Nucleus accumbens (tissue), 56 donors: ENCODE measurements at places on chromosomes 16 and 17.
A peak's percentile ranks its signal among the peaks of the same experiment; 100 is the strongest.

GRCh38 chr17:66290101-66290722 lies 12.2 kb upstream of the PRKCA start:
- DNase-seq = no peak

DNA sequence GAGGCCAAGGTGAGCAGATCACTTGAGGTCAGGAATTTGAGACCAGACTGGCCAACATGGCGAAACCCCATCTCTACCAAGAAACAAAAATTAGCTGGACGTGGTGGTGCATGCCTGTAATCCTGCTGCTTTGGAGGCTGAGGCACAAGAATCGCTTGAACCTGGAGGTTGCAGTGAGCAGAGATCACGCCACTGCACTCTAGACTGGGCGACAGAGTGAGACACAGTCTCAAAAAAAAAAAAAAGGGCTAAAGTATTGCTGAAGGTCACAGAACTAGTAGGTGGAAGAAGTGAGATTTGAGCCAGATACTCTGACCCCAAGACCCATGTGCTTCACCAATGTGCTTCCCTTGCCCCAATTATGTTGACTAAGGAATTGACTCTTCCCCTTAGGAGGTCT lies 112.0 kb downstream of the NPIPB5 start:
- DNase-seq = no peak

DNA sequence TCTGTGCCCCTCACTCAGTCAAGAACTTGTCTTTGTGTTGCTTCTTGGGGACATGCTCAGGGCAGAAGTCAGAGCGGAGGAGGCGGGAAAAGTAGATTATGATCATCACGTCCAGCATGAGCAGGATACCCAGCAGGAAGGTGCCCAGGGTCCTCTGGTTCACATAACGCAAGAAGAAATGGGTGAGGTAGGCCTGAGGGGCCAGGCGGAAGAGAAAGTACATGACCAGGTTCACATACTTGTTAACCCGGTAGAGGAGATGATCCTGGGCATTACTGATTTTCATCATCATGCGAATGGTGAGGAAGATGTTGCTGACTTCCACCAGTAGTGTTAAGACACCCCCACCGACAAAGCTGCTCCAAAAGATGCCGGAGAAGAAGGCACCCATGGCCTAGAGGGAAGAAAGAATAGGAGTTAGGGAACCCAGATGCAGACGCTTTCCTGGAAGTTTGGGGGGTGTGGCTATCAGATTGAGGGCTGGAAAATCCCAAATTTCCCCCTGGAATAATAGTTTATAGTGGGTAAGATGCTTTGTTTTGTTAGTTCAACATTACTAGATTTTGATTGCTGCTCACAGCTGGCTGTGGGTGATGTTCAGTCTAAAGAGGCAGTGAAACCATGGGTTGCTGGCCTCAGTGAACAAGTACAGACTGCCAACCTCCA lies 1.4 kb downstream of the TLCD1 start:
- no peak for DNase-seq

DNA sequence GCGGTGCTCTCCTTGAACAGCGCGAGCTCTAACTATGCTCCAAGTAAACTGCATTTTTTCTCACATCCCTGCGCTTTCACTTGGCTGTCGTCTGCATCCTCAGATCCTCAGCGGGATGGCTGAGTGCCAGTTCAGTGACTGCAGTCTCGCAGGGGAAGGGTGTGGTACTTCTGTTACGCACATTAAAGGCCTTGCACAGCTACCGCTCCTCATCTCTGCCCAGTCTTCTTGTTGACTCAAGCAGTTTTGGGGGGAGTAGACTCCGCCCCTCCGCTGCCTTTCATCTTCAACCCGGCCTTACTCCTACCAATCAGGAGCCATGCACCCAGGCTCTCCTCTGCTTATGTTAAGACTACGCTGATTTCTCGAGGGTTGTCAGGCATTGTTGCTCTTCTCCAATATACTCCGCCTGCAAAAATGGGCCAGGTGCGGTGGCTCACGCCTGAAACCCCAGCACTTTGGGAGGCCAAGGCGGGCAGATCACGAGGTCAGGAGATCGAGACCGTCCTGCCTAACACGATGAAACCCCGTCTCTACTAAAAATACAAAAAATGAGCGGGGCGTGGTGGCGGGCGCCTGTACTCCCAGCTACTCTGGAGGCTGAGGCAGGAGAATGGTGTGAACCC lies 10.0 kb downstream of the ATP5PD start:
- peak; percentile 29 for DNase-seq

DNA sequence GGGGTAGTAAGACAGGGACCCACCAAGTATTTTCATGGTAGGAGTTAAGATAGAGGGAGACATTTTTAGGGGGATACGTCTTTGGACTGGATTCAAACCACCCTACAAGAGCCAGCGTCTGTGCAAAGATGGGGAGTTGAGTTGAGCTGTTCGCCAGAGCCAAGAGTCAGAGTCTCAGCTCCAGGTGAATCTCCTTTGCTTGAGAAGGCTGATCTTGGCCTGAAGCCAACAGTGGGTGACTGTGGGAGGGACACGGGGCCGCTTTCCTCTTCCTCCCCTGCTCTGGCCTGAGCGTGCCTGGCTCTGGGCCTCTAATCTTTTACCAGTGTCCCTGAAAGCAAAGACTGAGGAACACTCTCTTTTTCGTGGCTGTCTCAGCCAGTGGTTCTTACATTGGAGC lies 5.4 kb downstream of the TLE7 start:
- DNase-seq = no peak

- no peak for DNase-seq
These were observed 40.5 kb downstream of the ABHD15 start for GRCh38 chr17:29526322-29526721.

DNA sequence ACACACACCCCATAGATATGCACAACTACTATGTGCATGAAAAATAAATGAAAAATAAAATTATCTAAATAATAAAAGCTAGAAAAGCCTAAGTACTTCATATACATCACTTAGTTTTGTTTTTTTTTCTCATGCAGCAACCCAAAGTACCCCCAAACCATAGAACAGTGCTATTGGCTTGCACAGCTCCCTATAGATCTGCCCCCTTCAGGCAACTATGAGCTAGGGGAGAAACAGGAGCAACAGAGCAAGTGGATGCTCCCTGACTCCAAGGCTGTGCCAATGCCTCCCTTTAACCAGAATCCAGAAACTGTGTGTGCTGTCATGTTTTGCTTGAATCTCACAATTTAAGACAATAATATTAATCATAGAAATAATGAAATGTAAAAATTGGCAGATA lies 605.5 kb downstream of the TOX3 start:
- DNase-seq = no peak

GRCh38 chr17:42891539-42892152 lies 9.0 kb upstream of the G6PC1 start:
- no peak for DNase-seq

DNA sequence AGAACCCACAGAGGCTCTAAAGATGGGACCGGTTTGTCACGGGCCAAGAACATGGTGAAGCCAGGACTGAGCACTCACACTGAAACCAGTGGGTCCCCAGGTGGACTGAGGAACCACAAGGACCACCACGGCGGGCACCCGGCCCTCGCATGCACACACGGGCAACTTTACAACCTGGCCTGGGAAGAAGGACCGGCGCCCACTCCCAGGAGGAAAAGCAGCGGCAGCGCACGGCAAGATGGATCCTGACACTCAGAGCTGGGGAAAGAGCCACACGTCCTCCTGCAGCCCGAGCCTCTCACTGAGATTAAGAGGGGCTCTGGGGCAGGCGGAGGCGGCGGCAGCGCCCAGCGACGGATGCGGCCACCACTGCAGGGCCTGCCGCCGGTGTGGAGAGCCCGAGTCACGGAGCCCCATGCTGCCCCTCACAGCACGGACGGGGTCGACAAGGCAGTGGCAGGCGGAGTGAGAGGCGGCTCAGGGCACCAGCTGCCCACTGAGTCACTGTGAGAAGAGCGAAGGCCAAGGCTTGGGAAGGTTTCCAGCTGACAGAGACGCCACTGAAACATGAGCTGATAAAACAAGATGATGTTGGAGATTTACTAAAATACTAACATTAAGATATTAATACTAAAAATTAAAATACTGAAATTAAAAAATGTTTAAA lies 118.3 kb downstream of the ANKRD11 start:
- DNase-seq = no peak

DNA sequence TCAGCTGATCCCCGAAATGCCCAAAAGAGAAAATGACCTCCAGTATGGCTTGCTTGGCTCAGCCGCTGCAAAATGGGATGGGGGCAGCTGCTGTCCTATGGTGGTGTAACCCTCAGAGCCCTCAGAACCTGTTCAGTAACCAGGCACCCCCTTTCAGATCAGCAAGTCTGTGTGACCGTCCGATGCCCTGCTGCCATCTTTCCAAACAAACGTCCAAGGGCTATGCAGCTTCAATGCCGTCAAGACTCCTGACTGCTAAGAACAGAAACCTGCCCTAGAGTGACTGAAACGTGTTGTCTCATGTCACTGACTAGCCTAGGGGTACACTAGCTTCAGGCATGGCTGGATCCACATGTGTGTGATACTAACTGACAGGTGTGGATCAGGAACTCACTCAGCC lies 70.4 kb downstream of the GNAO1 start:
- DNase-seq = no peak

DNA sequence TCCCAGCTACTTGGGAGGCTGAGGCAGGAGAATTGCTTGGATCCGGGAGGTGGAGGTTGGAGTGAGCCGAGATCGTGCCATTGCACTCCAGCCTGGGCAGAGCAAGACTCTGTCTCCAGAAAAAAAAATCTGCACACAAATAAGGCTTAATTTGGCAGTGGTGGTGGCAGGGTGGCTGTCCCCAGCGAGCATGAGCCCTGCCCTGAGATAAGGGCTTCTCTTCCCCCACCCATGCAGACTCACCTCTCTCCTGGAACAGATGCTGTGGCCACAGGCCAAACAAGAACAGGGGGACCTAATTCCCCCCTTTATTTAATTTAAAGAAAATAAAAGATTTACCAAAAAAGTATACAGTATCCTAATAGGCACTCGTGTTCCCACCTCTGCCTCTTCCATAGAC lies 157.2 kb downstream of the RAB11FIP4 start:
- no peak for DNase-seq

GRCh38 chr17:49894761-49895160 lies 46.9 kb upstream of the TAC4 start:
- DNase-seq = no peak

- DNase-seq = no peak
These were observed 47.1 kb downstream of the NACA2 start for GRCh38 chr17:61543786-61544415.

- DNase-seq = no peak
These were observed 50.5 kb downstream of the ASIC2 start for GRCh38 chr17:33242375-33243124.

DNA sequence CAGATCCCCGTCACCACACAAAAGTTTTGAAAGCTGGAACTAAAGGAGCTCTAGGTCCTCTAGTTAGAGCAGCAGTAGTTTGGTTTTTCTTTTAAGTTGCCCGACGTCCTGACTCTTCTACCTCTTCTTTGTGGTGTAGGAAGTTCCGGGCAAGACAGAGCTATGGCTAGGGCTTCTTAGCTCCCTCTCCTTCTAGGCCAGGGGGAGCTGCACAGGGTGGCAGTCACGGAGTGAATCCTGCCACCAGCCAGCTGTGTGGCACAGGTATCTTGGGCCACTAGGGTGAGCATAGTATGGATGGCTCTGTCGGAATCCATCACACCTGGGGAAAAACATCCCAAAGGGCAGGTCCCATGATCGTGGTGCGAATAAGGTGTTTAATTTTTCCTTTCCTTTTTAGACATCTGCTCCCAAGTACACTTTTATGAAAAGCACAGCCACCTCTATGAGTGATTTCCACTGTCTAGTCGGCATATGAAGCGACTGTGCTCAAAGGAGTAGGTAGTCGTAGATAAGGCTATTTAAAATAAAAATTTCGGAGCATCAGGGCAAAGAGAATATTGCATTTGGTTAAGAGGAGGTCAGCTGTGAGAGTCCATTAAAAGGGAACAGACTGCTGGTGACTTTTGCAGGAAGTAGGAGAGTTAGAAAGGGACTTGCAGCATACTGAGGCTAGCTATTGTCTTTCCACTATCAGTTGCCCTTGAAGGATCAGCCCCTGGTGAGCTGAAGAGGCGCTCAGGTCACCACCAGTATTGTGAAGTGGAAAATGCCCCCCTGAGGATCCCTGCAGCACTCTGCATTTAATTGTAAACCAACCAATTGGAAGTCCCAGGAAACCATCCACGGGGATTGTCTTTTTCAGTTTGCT lies 2.1 kb downstream of the PRKCA start:
- DNase-seq = no peak

- no peak for DNase-seq
These were observed at the start of gene MARCHF10 for GRCh38 chr17:62807812-62808575. MARCHF10 (minus strand) TSS chr17:62808314; CDS start chr17:62801735, 6,579 bp downstream.

- DNase-seq = no peak
These were observed 10.2 kb upstream of the SMPD3 start for GRCh38 chr16:68458551-68458950.

GRCh38 chr16:31711344-31711845 lies 162.2 kb upstream of the ZNF267 start:
- no peak for DNase-seq
